ENCODE measurements at places on chromosomes 3 and 15. TPM values are rescaled to one million over a fixed set of nuclear protein-coding genes. Genes with fewer than 3 reads are reported as not detected.
A peak's percentile ranks its signal among the peaks of the same experiment; 100 is the strongest.

DNA sequence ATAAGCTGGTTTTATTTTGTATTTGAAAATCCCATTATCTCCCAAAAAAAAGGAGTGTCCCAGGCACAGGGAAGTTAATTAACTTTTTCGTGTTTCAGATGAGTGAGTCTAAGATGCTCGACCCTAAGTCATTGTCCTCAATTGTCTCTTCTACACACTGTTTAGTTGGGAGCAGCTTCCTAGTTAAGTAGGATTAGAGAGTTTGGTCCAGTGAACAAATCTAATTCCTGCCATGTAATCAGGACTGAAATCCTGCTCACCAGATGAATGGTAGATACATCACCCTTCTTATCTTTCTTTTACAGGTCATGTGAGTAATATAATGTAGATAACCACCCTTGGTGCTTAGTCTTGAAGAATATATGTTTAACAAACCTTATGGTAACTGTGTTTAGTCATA lies 228.9 kb upstream of the MANF start:
- no peak for DNase-seq

DNA sequence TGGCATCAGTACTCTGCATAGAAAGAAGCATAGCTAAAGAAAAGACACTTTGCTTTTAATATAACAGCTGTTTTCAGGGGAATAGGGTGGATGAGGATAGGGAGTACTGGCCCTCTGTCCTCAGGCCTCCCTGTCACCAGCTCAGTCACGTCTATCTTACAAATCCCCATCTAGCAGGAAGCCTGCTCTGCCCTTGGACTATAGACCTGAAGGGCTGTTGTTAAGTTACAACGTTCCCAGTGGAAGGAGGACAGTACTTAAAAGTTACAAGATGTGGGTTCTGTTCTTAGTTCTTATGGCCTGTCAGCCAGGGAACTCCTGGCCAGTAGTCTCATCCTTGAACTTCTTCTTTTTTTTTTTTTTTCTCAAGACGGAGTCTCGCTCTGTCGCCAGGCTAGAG lies 70.5 kb downstream of the RPL39L start:
- no peak for DNase-seq

GRCh38 chr3:97825101-97825500 lies 3.3 kb downstream of the CRYBG3 start:
- DNase-seq: no peak

GRCh38 chr15:44485880-44486279 lies 51.1 kb upstream of the EIF3J start:
- no peak for DNase-seq

- DNase-seq: no peak
Observed at GRCh38 chr15:94972314-94972713, 741.0 kb downstream of the MCTP2 start.

- DNase-seq: no peak
Observed at GRCh38 chr3:141384157-141384556, 15.9 kb downstream of the ZBTB38 start.

DNA sequence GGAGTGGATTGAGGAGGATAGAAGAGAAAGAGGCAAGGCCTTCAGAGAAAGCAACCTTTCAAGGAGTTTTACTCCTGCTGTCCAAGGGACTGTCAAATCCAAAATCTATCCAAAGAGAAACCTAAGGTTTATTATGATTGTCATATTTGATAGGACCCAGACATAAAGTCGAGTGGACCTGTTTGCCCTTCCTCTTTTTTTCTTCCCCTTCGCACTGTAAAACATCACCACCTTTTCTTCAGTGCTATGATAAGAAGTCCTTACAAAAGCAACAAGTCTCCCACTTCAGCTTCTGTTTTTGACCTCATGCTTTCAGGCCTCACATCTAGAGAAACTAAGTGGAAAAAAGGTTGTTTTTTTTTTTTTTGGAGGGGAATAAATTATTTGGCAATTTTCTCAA lies 73.0 kb downstream of the TRPC1 start:
- no peak for DNase-seq

DNA sequence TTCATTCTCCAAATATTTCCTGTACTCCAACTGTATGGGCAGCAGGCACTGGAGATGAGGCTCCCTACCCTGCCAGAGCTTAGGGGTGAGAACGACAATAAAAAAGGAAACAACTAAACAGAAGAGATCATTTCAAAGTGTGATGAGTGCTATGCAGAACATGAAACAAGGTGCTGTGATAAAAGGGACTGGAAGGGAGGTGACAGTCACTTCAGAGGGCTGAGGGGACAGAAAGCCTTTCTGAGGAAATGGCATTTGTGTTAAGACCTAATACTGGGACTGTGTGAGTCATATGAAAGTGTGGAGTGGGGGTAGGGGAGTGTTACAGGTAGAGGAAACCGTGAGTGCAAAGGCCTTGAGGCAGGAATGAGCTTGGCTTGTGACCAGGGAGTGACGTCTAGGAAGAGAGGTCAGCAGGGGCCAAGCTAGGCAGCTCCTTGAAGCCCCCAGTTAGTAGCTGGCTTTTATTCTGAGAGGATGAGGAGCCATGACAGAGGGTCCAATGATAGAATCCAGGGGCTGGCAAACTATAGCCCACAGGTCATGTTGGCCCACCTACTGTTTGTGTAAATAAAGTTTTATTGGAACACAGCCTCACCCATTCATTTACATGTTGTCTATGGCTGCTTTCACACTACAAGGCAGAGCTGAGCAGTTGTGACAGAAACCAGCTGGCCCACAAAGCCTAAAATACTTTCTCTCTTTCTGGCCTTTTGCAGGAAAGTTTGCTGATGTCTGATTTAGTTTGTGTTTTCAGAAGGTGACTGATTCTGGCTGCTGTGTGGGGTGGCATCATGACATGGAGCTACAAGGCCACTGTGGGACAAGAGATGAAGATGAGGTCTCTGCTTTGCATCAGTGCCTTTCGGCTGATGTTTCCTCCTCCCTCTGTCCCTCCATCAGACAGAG lies 56.6 kb downstream of the LSM3 start:
- peak; percentile 54 for DNase-seq

GRCh38 chr3:39138804-39139415 lies 14.5 kb downstream of the CSRNP1 start:
- no peak for DNase-seq

DNA sequence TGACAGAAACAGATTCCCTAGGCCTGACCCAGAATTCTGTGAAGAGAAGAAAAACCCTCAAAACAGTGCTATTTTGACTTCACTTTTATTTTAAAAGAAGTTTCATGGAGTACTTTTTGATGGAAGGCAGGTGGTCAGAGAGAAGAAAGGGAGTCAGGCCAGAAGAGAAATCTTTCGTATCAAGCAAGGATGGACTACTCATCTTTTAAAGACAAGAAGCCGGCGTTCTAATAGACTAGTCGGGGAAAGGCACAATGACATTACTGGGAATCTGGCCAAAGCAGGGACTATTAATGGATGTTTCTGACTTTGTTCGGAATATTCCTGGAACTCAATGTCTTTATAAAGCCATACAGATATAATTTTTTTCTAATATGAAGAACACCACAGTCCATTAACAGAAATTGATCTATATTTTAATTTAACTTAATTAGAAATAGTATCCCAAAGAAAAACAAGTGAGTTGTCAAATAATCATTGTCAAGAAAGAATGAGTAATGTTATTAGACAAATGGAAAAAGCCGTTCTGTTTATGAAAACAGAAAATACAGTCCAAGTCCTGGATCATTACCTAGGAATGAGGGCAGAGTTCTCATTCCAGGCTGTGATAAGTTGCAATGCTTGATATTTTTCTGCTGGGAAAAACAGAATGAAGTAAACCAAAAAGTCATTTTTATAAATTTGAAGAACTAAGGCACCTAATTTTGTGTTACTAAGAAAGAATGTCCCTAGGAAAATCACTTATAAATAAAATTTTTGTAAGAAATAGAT lies 23.7 kb upstream of the PCOLCE2 start:
- no peak for DNase-seq

GRCh38 chr15:72706266-72706665 lies 20.3 kb downstream of the BBS4 start:
- DNase-seq: no peak

DNA sequence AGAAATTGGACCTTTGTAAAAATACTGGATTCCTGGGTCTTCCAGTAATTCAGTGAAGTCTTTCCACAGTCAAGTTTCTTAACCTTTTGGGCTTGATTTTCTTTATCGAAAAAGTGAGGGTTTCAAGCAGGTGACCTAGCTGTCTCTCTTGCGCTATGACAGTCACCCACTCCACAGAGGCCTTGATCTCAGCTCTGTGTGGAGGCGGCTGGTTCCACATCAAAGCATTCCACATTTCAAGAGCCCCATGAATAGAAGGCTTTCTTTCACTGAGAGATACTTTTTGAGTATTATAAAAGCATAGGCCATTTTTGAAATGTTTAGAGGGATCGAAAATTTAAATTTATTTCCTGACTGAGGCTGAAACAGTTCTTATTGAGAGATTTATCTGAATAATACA lies 43.9 kb downstream of the GABRA5 start:
- DNase-seq: no peak

DNA sequence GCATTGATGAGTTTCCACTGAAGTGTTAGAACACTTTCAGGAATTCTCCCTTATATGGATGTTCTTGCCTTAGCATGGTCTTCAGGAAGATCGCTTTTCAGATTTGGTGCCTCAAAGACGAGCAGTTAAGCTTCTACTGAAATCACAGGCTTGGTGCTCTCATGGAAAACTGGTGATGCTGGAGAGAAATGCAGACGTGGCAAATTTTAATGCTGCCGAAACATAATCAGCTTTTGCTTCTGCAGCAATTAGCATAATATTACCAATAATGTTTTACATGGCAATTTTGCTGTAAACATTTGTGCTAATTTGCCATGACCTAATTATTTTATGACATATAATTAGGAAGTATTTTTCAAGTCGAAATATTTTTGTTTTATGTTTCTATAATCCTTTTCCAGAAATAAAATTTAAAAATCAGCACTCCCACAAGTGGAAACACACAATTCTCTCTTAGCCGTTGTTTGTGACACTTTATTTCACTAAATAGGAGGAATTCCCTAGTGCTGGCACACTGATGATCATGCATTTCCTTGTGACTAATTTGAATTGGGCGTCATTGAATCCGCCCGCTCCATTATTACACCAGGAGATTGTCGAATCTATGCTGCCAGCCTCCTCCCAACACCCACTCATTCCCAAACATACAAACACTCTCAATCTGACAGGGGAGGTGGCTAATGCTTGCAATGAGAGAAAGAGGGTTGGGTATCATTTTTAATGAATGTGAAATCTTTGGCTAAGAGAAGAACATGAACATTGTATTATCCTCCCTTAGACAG lies 506.8 kb upstream of the PPP2R3A start:
- DNase-seq: no peak

RLBP1 gene
- total RNA-seq: not detected

LRRC31 gene
- total RNA-seq: 2.8 TPM

AGTR1 gene
- not detected for total RNA-seq

GDPGP1 gene
- total RNA-seq: 17.5 TPM

SLC9A9 gene
- total RNA-seq: 2.4 TPM

SLC51B gene
- total RNA-seq: not detected

SERPINI1 gene
- total RNA-seq: 2.2 TPM

SSUH2 gene
- 0.54 TPM for total RNA-seq

PRSS50 gene
- total RNA-seq: not detected

SYNPR gene
- 0.90 TPM for total RNA-seq

MKRN3 gene
- not detected for total RNA-seq

AMIGO3 gene
- total RNA-seq: 0.73 TPM

Measured in Calu3 (cell line).